Gastrocnemius medialis (tissue), 4 donors: ENCODE measurements at places on chromosomes 2 and 18.

GRCh38 chr2:33240178-33240577, 236.3 kb upstream of the RASGRP3 start:
- DNase-seq: no peak

GRCh38 chr2:27379836-27380625, 503 bp downstream of the ZNF513 start:
- DNase-seq: peak; percentile 73

DNA sequence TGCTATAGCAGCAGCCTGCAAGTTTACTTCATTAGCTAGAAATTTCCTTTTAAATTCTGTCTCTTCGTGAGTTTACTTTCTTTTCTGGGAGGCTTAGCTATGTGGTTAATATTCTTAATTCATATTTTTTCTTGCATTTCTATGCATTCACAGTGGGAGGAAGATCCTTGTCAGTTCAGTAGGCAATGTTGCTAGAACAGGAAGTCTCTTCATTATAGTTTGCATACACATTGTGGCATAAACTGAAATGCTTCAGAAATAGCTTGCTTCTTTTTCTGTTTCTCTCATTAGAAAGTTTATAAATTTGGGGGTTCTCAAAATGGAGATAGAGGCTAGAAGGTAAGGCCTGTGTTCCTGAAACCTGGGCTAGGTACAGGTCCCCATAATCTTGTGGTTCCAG, 8.1 kb upstream of the ARHGAP15 start:
- no peak for DNase-seq

DNA sequence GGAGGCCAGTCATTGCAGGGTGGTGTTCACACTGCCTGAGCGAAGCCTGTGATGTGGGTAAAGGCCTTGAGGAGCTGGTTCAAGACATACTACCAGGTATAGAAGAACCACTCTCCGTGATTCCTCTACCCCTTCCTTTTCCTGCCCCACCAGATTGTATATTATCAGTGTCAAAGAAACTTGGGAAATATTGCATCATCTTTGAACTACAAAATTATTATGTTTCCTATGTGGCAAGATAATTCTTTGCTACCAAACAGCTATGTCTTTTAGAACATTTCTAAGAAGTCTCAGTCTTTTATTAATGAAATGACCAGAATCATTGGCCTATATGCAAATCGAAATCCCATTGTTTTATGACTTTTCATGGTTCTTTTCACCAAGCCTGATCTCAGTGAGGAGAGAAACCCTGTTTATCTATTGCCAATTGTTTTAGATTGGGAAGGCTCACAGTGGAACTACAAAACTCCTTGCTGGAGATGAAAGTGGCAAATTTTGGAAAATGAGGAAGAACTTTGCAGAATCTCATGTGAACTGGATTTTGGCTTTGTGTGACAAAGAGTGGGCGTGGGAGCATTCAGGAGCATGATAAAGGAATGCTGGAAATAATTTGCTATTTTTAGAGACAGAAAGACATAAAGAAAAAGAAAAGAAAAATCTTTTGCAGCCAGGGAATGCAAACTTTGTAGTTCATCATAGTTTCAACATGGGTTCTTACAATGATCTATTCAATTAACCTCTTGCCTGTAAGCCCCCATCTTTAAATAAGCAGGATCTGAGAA, 286.9 kb downstream of the INSIG2 start:
- DNase-seq: no peak

- DNase-seq: no peak
Observed at GRCh38 chr18:35490894-35491699, 6.7 kb downstream of the INO80C start.

DNA sequence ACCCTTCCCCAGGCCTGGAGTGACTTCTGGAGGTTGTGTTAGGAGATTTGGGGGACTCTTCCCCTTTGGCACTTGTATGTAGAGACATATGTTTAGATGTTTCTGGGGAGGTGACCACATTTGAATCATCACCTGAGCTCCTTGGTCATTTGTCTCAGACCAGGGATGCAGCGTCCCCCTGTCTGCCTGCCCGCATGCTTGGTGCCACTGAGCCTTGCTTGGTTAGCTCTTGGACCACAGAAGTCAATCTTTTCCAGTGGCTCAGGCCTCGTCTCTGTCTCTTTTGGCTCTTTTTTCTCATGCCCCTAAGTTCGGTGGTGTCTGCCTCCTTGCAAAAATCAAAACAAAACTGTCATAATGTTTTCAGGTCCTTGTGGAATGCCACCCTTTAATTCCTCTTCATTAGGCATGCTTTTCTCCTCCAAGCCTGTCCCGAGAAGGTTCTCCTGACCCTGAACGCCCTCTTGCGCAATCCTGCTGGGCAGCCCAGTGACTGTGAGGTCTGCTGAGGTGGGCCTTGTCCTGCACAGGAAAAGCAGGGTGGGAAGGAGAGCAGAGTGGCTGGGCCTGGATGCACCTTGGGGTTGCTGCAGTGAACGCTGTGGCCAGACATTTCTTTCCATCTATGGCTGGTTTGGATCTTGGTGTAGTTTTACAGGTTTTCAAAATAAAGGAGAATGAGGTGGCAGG, 24.9 kb downstream of the GLI2 start:
- DNase-seq: peak; percentile 42
